ENCODE measurements at places on chromosomes 5 and 9.

GRCh38 chr5:431001-431710 lies 11.8 kb upstream of the EXOC3 start:
- DNase-seq = no peak

GRCh38 chr5:159424123-159424522 lies 93.8 kb upstream of the IL12B start:
- no peak for DNase-seq

GRCh38 chr5:73307645-73308355 lies 134.8 kb downstream of the TMEM174 start:
- DNase-seq = no peak

DNA sequence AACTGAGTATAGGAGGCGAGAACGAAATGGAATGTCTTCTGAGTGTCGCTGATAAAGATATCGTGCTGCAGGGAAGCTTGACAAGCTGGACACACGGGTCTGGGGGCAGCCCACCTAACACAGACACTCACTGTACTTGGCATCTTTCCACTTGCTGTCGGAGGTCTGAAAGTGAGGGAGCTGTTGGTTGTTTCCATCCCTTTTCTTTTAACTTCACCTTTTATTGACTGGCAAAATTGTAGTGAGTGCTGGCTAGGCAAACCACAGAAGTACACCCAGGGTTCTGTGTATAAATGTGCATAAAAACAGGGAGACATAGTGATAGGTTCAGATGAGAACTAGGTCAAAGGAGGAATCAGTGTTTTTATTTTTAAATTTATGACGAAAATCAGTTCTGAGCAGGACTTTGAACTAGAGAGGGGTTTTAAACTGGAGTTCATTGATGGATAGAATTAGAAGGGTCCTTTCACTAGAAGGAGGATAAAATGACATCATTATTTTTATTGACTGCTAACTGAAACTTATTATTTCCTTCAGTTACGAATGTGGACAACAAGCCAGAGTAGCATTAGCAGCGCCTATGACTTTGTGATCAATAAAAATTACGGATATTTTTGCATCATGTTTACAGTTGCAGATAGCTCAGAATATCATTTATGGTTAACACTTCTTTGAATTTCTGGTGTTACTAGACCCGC lies 817 bp downstream of the GAPVD1 start:
- no peak for DNase-seq

GRCh38 chr9:116550696-116551436 lies 136.2 kb upstream of the TRIM32 start:
- no peak for DNase-seq

DNA sequence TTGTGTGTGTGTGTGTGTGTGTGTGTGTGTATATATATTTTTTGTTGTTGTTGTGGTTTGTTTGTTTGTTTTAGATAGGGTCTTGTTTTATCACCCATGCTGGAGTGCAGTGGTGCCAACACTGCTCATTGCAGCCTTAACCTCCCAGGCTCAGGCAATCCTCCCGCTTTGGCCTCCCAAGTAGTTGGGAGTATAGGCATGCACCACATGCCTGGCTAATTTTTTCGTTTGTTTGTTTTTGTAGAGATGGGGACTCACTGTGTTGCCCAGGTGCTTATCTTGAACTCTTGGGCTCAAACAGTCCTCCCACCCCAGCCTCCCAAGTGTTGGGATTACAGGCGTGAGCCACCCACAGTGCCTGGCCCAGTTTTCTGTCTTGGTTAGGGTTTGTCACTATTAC lies 77.3 kb downstream of the GAPVD1 start:
- DNase-seq = no peak

DNA sequence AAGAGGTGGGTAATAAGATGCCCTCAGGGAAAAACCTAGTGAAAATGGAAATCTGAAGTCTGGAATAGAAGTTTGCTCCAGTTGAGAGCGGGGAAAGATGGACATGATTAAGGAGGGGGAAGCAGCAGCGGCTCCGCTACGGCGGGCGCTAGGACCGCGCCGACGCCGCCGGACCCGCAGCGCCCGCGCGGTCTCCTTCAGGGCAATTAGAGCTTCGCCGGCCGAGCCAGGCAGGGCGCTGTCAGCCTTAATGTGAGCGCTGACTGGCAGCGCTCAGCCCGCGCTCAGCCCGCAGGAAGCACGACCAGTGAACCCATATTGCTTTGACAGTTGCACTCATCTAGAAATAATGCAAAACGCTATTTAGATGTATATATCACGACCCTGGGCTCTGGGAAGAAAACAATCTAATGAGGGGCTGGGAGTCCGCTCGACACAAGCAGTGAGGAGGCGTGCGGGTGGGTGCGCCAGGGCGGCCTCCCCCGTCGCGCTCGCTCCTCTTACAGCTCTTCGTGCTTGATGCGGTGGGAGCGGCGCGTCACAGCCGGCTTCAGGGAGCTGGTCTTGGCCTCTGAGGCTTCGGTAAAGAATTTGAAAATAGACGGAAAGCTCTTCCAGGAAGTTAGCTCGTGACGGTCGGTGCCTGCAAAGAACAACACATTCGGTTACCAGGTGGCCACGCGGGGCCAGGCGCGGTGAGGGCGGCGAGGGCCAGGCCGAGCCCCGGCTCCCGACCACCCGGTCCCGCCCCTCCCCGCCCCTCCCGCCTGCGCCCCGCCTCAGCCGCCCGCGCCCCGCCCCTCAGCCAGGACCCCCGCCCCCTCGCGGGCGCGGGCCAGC lies 37.7 kb downstream of the NR2F1 start:
- DNase-seq = no peak

- DNase-seq = no peak
Observed at GRCh38 chr5:8829323-8830029, 716.4 kb downstream of the SEMA5A start.

DNA sequence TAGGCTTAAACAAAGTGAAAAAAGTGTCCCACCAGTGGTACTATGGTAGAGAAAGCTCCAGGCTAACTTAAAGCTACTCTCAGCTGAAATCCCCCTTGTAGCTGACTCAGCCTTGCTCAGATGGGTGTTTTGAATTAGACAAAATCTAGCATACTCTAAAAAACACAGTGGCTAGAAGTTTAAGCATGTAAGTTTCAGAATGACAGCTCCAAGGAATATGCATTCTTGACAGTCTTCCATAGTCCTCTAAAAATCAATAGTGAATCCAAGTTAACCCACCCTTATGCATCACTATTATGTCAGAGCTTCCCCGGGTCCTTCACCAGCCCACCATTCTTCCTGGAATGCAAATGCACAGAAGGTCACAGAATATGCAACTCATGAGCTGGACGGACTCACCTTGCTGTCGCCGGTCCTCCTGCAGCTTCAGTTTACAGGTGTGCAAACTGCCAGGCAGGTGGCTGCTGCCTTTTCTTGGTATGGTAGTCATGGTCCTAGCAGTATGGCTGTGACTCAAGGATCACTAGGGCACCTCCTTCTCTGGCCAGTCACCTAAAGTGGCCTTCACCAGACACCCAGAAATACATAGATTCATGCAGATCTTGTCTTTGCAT lies 668 bp downstream of the RANBP3L start:
- DNase-seq = no peak

- no peak for DNase-seq
Observed at GRCh38 chr5:98474782-98475181, 298.7 kb upstream of the RGMB start.

- no peak for DNase-seq
Observed at GRCh38 chr5:129080766-129081165, 13.8 kb upstream of the ISOC1 start.

- no peak for DNase-seq
Observed at GRCh38 chr5:6197427-6197826, 180.9 kb downstream of the MED10 start.

Data from activated T-helper 1 cell treated with anti-CD3 and anti-CD28 coated beads, Interleukin-2, amount 50 U/mL, for 16 hours (primary cell).